ENCODE measurements at places on chromosomes 16 and 17.

GRCh38 chr17:81500047-81500446 is 12.6 kb downstream of the ACTG1 start:
- no peaks in the 10 kb centered on the region for H3K36me3 ChIP-seq
- peaks cover 5% of the 10 kb centered on the region for H3K4me1 ChIP-seq
- no peak overlapping the region for H3K27ac ChIP-seq
- no peak overlapping the region for H3K4me3 ChIP-seq

DNA sequence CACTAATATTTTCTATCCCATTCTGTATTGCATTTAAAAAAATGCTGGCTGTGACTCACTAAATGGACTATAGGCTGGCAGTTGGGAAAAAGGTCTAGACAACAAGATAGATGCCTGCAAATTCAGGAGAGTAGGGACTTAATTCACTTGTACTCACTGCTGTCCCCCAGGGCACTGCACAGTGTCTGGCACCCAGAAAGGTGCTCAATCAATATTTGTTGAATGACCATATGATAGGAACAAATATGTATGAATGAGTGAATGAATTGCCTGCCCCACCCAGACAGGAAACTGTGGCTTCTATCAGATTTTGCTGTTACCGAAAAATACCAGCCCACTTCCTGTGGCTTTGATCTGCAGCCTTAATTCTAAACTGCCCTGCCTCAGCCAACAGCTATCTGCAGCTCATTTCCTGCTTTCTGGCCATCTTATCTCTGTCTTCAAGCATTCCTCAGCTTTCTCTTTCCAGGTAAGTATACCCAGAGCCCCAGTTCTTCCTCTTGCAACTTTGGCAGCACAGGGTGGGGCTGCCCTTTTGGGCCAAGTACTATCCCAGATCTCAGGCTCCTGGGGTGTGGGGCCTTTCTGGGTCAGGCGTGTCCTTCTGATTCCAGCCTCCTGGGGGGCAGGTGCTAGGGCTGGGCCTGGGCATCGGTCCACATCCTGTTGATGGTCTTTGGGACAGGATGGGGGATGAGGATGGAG is 15.3 kb upstream of the TNS4 start:
- H3K27me3 ChIP-seq, result peaks cover 12% of the 10 kb centered on the region
- peak; percentile 68 for DNase-seq
- peaks cover 69% of the 10 kb centered on the region for H3K4me1 ChIP-seq
- H3K4me3 ChIP-seq, result peak overlapping the region; percentile 81

- H3K4me3 ChIP-seq, result peak overlapping the region; percentile 95
- peaks cover 81% of the 10 kb centered on the region for H3K4me1 ChIP-seq
- no peak for DNase-seq
- H3K27me3 ChIP-seq, result no peaks in the 10 kb centered on the region
Observed at GRCh38 chr17:17835415-17836249, 1.2 kb downstream of the SREBF1 start.

GRCh38 chr16:66522816-66523590 is 26.9 kb downstream of the TK2 start:
- no peak for DNase-seq
- peak overlapping the region; percentile 96 for H3K27ac ChIP-seq
- H3K4me3 ChIP-seq, result peak overlapping the region; percentile 73
- H3K4me1 ChIP-seq, result peaks cover 92% of the 10 kb centered on the region
- H3K36me3 ChIP-seq, result no peaks in the 10 kb centered on the region

GRCh38 chr17:80198144-80198661 is 21.9 kb downstream of the SGSH start:
- H3K27ac ChIP-seq, result no peak overlapping the region
- DNase-seq, result no peak
- no peaks in the 10 kb centered on the region for H3K27me3 ChIP-seq
- no peak overlapping the region for H3K4me3 ChIP-seq
- H3K36me3 ChIP-seq, result no peaks in the 10 kb centered on the region

DNA sequence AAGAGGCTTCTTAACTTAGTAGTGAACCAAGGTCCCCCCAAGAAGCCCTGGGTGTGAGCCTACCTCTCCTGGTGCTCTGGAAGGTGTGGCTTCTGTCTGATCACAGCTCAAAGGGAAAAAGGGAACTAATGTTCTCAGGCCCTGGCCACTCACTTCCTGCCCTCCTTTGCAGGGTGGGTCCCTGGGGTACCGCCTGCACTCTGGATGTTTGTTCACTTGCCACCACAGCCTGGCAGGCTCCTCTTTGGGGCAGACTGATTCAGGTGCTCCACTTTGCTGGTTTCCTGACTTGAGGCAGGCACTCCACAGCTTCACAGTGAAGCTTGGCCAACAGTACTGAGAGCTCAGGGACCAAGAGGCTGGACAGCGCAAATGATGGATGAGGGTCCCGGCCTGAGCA is 5.9 kb upstream of the MYO15A start:
- no peak for DNase-seq
- H3K4me1 ChIP-seq, result no peaks in the 10 kb centered on the region
- H3K4me3 ChIP-seq, result no peak overlapping the region
- no peak overlapping the region for H3K27ac ChIP-seq
- H3K36me3 ChIP-seq, result no peaks in the 10 kb centered on the region

DNA sequence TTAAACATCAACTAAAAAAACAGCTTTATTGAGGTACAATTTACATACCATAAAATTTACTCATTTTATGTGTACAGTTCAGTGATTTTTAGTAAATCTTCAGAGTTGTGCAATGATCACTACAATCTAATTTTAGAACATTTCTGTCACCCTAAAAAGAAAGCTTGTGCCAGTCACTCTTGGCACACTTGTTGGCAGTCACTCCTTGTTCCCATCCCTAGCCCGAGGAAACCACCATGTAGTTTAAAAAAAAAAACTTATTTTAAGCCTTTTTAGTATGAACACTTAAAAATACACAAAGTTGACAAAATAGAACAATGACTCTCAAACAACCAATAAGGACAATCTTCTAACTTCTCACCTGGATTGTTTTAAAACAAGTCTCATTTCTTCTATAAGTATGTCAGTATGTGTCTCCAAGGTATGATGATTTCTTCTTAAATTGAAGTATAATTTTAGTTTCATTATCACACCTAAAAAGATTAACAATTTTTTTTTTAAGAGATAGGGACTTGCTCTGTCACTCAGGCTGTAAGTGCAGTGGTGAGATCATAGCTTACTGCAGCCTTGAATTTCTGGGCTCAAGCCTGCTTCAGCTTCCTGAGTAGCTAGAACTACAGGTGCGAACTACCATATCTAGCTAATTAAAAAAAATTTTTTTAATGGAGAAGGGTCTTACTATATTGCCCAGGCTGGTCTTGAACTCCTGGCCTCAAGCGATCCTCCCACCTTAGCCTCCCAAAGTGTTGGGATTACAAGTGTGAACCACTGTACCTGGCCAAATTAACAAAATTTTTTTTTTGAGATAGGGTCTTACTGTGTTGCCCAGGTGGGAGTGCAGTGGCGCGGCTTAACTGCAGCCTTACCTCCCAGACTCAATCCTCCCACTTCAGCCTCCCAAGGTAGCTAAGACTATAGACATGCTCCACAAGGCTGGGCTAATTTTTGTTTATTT is 53.2 kb downstream of the PPM1E start:
- peaks cover 36% of the 10 kb centered on the region for H3K27me3 ChIP-seq
- H3K27ac ChIP-seq, result no peak overlapping the region
- H3K4me1 ChIP-seq, result no peaks in the 10 kb centered on the region
- no peak overlapping the region for H3K4me3 ChIP-seq

DNA sequence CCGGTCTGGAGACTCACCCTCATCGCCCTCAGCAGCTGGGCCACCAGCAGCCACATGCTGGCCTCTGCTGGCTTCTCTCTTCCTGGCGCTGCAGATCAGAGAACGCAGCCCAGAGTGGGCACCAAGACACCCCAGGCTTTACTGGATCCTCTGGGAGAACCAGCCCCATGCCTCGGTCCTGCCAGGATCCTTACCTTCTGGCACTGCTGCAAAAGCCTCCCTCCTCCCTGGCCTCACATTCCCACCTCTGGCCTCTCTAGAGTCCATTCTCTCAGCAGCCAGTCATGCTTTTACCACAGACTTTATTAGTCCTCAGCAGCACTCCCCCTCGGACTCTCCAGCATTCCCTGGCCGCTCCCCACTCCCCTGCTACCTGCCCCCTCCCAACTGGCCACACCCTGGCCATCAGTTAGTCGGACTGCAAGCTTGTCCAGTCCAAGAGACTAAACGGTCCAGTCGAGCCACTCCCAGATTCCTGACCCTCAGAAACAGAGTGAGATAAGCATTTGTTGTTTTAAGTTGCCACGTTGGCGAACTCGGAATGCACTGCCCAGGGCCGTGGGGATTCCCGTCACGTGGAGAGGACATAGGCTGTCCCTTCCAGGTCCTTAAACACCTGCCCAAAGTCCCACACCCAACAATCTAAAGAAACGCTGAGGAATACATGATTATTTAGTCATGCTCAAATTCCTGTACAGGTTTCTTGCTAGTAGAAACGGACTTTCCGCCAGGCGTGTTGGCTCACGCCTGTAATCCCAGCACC is 5.9 kb upstream of the SPG7 start:
- no peaks in the 10 kb centered on the region for H3K27me3 ChIP-seq
- no peaks in the 10 kb centered on the region for H3K36me3 ChIP-seq
- H3K4me3 ChIP-seq, result no peak overlapping the region

- H3K36me3 ChIP-seq, result no peaks in the 10 kb centered on the region
- peaks cover 12% of the 10 kb centered on the region for H3K4me1 ChIP-seq
- H3K27me3 ChIP-seq, result peaks cover 13% of the 10 kb centered on the region
Observed at GRCh38 chr17:56973520-56973919, 4.4 kb upstream of the SCPEP1 start.

DNA sequence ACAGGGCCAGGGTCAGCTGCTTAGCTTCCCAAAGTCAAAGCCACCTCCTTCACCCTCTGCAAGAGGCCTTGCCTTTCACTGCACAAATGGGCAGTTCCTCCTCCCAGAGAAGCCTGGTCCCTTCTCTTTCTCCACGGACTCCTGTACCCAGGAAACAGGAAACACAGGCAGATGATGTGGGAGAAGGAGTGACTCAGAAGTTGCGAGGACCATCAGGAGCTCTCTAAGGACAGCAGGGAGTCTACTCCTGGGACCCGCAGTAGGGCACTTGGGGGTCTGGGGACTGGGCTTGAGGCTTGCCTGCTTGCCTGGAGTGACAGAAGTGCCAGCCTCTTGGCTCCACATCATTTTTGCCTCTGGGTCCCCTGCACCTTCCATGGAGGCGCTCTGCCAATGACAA is 47.4 kb upstream of the KSR1 start:
- H3K36me3 ChIP-seq, result no peaks in the 10 kb centered on the region
- no peaks in the 10 kb centered on the region for H3K4me1 ChIP-seq
- no peak for DNase-seq
- peaks cover 24% of the 10 kb centered on the region for H3K27me3 ChIP-seq
- H3K4me3 ChIP-seq, result no peak overlapping the region

- H3K27me3 ChIP-seq, result peaks cover 28% of the 10 kb centered on the region
- DNase-seq, result no peak
- peaks cover 3% of the 10 kb centered on the region for H3K36me3 ChIP-seq
- no peak within 1 kb of the TSS for H3K4me3 ChIP-seq
Observed at GRCh38 chr16:65121870-65122723, at the start of gene CDH11. CDH11 (minus strand) TSS chr16:65122063; CDS start chr16:65004869, 117,194 bp downstream.

DNA sequence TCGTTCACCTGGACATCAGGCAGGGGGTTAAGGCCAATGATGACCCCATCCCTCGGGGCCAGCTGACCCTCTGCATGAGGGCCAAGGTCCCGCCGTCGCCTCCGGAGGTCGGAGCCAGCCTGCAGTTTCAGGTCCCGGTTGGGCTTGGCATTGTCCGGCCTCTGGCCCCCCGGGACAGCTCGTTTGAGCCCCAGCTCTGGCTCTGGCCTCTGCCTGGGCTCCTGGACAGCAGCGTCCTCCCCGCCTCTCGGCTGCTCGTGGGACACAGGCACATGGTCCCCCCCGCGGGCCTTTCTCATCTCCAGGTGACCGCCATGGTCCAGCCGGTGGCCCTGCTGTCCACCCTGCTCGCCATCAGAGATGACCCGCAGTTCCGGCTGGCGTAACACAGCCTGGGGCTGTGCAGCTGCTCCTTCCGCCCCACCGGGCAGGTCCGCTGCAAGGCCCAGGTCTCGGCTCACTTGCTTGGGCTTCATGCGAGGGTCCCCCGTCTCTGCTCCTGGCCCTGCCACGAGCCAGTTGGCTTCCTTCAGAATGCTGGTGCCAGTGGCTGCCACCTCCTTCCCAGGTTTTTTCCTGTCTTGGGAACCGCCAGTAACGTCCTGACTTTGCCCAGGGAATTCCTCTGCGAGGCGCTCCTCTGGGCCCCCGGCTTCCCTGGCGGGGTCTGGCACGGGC is 6.7 kb downstream of the NDUFAF8 start:
- H3K4me1 ChIP-seq, result peaks cover 24% of the 10 kb centered on the region
- no peak overlapping the region for H3K4me3 ChIP-seq
- no peaks in the 10 kb centered on the region for H3K27me3 ChIP-seq
- DNase-seq, result no peak
- H3K36me3 ChIP-seq, result peaks cover 4% of the 10 kb centered on the region
- no peak overlapping the region for H3K27ac ChIP-seq

- no peak overlapping the region for H3K27ac ChIP-seq
- no peaks in the 10 kb centered on the region for H3K4me1 ChIP-seq
- DNase-seq, result no peak
- peaks cover 9% of the 10 kb centered on the region for H3K36me3 ChIP-seq
- no peak overlapping the region for H3K4me3 ChIP-seq
- peaks cover 8% of the 10 kb centered on the region for H3K27me3 ChIP-seq
Observed at GRCh38 chr16:80846680-80847079, 42.3 kb upstream of the CDYL2 start.

GRCh38 chr17:40659911-40660310 is 5.1 kb downstream of the KRT222 start:
- H3K27me3 ChIP-seq, result peaks cover 34% of the 10 kb centered on the region
- peak overlapping the region; percentile 32 for H3K4me3 ChIP-seq
- H3K4me1 ChIP-seq, result peaks cover 12% of the 10 kb centered on the region
- no peaks in the 10 kb centered on the region for H3K36me3 ChIP-seq
- H3K27ac ChIP-seq, result no peak overlapping the region
- DNase-seq, result no peak

GRCh38 chr16:50365791-50366575 is 2.8 kb downstream of the BRD7 start:
- DNase-seq, result no peak
- H3K4me3 ChIP-seq, result peak overlapping the region; percentile 73
- H3K36me3 ChIP-seq, result peaks cover 9% of the 10 kb centered on the region
- H3K27me3 ChIP-seq, result no peaks in the 10 kb centered on the region

GRCh38 chr17:21242026-21242697 is 11.0 kb downstream of the NATD1 start:
- H3K27ac ChIP-seq, result no peak overlapping the region
- peaks cover 5% of the 10 kb centered on the region for H3K4me1 ChIP-seq
- no peak for DNase-seq

GRCh38 chr17:72240333-72240732 is 119.5 kb downstream of the SOX9 start:
- H3K27me3 ChIP-seq, result no peaks in the 10 kb centered on the region
- no peaks in the 10 kb centered on the region for H3K4me1 ChIP-seq
- no peak for DNase-seq
- no peak overlapping the region for H3K27ac ChIP-seq
- H3K36me3 ChIP-seq, result peaks cover 4% of the 10 kb centered on the region
- no peak overlapping the region for H3K4me3 ChIP-seq

Data from activated T-cell treated with anti-CD3 and anti-CD28 coated beads, Interleukin-2, amount 50 U/mL, for 72 hours (primary cell).